ENCODE measurements at places on chromosomes 7 and 10.

- DNase-seq: no peak
Observed at GRCh38 chr7:129779602-129780256, 168.2 kb downstream of the NRF1 start.

DNA sequence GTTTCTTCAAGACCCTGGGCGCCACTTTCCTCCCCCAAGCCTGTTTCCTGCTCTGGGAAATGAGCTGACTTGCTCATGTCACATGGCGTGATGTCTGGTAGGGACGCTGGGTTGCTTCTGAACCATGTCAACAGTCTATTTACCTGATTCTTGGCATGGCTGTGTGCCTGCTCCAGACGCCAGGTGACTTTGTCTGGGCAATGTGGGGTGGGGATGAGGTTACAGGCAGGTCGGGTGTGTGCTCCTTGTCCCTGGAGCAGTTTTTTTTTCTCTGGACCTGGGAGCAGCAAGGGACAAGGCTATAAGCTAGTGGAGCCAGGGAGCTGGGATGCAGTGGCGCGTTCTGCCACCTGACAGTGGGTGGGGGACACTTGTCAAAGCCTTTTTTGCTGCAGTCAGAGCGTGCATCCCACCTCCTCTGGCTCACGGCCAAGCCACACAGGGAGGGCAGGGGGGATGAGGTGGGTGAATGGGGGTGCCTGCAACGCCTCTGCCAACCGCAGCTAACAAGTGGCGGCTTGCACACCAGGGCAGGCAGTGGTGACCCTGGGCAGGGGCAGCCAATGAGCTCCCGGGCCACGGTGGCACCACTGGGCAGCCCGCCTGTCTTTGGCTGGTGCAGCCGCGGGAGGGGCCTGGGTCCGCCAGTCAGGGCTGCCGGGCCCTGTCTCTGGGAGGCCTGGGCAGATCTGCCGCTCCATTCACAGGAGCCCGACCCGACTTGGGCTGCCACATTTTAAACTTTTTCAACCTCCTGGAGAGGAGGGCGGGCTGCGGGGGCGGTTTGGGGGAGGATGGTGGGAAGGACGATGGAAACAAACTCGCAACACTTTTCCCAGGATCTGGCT, 22.9 kb downstream of the DNAJB12 start:
- DNase-seq: peak; percentile 95

DNA sequence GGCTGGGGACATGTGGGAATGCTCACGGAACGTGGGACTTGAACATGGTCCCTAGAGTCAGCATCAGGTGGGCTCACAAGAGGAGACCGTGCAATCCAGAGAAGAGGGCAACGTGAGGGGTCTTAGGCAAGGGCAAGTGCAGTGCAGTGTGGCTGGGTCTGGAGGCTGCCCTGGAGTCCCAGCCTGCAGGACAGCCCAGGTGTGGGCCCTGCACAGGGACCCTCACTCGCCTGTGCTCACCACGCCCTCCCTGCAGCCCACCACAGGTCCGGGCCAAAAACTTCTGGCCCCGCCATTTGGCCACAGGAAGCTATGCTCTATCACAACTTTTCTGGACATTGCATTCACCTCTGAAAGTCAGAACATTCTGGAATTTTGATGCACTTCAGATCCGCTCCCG, 133.5 kb downstream of the PAXIP1 start:
- DNase-seq: no peak

DNA sequence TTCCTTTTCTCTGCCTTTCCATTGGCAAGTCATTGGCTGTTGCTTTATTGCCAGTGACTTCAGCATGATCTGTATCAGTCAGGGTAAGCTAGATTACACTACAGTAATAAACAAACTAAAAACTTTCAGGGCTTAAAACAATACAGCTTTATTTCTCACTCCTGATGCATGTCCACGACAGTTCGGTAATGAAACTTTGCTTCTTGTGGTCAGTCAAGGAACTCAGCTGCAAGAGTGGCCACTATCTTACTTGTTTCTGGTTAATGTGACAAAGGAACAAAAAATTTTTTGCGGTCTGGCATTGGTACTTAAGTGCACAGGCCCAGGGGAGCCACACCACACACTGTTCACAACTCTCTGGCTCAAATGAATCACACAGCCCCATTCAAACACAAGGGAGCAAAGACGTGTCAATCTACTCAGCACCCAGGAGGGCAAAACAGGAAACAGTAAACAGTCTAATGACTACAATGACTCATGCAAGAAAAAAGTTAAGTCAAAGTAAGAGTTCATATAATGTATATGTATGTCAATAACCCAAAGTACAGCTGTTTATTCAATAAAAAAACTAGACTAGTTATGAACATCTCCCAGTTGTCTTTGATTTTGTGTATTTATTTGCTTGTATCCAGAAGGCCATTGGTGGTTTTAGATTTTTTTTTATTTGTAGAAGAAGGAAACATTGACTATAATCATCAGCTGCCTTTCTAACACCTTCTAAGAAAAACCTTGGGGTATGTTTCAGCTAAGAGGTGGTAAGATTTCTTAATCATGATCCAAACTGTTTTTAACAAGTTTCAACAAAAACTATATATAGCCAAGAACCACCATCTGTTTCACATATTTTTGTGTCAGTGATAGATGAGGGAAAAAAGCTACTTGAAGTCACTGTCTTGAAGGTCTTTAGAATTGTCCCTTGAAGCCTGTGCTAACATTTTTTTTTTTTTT, 134.4 kb upstream of the FAM3C start:
- DNase-seq: peak; percentile 99

- DNase-seq: peak; percentile 50
Observed at GRCh38 chr7:16636555-16637101, 8.9 kb downstream of the ANKMY2 start.

DNA sequence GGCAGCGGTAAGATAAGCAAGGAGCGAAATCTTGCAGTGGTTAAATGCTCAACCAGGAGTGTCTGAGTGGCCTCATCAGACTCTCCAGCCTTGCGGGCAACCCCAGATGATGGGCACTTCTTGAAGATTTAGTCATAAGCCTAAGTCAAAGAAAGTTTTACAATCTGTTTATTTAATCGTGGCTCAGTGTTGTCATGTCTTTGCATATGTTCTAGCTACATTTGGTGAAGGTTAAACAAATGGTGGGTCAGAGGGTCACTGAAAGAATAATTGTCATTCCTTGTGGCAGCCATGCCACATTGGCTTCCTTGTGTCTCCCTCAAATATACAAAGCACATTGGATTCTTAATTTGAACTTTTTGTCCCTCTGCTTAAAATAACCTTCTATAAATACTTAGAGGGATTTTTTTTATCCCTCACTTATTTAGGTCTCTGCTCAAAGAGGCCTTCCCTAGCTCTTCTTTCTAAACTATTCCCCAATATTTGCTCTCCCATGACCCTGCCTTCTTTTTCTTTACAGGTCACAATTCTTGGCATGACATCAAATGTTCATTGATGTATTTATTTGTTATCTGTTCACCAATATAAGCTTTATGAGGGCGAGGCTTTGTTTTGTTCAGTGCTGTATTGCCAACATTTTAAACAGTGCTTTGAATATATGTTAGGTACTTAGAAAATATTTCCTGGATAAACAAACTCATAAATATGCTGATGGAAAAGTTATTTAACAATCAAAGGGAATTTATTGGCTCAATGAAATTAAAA, 68.7 kb downstream of the NEUROD6 start:
- no peak for DNase-seq

GRCh38 chr7:28732071-28732869, 225.9 kb downstream of the TRIL start:
- DNase-seq: peak; percentile 83

GRCh38 chr7:80839855-80840254, 79.0 kb downstream of the SEMA3C start:
- DNase-seq: no peak

- no peak for DNase-seq
Observed at GRCh38 chr10:46052057-46052790, 6.2 kb upstream of the MSMB start.
